Ascending aorta (tissue), 2 donors: ENCODE measurements at places on chromosomes 12 and 14.

- no peak for DNase-seq
Observed at GRCh38 chr14:79699206-79699605, 512.1 kb downstream of the DIO2 start.

GRCh38 chr14:63475761-63476160 is 67.4 kb downstream of the PPP2R5E start:
- no peak for DNase-seq

DNA sequence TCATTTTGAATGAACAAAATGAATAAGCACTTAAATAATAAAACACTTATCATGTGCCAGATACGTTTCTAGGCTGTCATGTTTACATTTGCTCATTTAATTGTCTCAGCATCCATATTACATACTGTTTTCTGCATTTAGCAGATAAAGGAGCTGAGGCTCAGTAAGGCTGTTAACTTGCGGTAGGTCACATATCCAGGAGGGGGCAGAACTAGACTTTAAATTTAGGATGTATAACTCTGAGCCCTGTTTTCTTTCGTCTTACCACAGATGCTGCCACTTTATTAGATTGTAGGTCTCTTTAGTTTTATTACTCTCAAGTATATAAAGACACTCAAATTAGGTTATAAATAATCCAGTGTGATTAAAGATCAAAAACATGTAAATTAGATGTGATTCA is 17.7 kb downstream of the IRAK4 start:
- no peak for DNase-seq

DNA sequence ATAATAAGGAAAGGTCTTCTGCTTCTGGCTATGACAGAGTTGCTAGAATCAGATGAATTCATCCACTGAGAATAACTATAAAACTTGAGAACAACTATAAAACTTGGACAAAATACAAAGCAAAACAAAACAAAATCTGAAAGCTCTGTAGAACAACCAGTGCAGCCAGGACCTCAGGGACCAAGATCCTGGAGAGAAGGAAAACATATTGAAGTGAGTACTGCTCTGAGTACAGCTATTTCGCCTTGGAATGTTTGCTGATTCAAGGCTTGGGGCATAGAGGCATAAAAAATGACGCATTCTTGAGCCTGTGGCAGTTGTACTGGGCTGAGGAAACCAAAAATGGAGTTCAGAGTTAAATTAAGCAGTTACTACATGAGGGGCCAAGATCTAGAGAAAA is 21.7 kb downstream of the FOXA1 start:
- no peak for DNase-seq

DNA sequence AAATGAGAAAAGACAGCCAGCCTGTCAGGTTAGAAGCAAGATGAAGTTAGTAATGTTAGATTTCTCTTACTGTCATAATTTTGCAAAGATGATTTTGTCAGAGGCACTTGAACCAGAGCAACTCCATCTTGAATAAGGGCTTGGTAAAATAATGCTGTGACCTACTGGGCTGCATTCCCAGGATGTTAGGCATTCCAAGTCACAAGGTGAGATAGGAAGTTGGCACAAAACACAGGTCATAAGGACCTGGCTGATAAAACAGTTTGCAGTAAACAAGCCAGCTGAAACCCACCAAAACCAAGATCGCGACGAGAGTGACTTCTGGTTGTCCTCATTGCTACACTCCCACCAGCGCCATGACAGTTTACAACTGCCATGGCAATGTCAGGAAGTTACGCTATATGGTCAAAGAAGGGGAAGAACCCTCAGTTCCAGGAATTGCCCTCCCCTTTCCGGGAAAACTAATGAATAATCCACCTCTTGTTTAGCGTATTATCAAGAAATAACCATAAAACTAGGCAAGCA is 1313.5 kb upstream of the TMEM132C start:
- no peak for DNase-seq

DNA sequence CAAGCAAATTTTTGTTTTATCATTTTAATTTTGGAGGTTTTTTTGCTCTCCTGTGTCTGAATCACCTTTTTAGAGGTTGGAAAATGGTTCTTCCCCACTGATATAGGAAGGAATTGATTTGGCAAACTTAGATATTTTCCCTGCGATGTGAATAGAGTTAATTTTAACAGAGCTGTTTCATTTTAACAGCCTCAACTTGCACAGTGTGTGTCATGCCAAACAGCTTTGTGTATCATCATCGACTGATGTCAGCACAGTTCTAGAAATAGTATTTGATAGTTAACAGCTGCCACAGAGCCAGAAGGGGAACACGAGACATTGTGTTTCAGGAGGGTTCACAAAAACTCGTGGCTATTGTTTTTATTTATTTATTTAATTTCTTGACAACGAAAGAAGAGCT is 243.1 kb upstream of the FOXN3 start:
- no peak for DNase-seq

DNA sequence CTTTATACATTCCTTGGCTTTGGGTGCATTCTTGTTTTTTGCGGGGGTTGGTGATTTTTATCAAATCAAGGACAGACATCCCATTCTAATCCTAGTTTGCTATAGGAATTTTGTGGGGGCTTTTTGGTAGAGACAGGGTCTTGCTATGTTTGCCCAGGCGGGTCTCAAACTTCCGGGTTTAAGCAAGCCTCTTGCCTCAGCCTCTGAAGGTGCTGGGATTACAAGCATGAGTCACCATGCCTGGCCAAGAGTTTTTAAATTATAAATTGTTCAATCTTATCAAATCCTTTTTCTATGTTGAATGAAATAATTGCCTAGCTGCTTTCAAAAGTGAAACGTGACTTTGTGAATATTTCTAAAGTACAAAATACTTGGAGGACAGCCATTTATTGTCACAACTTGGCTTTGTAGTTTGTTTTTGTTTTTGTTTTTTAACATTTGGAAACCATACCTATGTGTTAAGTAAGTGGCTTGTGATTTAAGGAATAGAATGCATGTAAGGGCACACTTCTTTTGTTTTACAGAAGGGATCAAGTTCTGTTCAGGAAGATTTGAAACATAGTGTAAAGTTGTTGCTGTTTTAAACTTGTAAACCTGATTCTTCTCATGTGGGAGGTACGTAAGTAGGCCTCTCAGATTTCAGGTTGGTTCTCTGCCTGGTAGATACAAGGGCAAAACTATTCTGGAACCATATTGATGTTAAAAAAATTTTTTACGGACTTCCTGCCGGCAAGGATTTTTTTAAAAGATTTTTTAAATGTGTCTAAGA is 13.4 kb downstream of the MARK3 start:
- DNase-seq = no peak

DNA sequence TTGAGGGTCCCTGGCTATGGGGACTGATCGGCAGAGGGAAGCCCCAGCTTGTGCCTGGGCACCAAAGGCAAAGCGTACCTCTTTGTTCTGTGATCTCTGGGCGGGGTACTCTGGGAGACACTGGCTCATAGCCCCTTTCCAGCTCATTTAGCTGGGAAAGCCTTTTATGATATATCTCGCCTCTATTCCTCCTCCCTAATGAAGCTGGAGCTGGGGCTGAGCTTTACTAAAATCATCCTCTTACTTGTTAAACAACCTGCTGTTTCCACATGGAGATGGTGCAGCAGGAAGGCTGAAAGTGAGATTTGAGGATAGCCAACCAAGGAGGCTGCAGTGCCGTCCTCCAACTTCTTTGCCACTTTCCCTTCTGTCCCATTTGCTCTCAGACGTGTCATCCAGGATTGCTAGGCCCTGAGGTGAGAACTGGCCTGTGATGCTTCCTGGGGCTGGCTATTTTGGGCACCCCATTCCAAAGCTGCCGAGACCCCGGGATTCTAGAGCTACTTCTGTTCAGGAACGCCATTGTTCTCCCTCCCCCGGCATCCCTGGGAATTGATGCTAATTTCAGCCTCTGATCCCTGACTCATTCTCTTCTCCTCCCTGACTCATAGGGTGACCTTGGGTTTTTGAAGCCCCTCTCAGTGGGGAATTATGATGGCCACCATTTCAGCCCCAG is 16.0 kb downstream of the PDE1B start:
- DNase-seq = no peak

- DNase-seq = no peak
Observed at GRCh38 chr12:88247241-88247643, 105.1 kb downstream of the TMTC3 start.

DNA sequence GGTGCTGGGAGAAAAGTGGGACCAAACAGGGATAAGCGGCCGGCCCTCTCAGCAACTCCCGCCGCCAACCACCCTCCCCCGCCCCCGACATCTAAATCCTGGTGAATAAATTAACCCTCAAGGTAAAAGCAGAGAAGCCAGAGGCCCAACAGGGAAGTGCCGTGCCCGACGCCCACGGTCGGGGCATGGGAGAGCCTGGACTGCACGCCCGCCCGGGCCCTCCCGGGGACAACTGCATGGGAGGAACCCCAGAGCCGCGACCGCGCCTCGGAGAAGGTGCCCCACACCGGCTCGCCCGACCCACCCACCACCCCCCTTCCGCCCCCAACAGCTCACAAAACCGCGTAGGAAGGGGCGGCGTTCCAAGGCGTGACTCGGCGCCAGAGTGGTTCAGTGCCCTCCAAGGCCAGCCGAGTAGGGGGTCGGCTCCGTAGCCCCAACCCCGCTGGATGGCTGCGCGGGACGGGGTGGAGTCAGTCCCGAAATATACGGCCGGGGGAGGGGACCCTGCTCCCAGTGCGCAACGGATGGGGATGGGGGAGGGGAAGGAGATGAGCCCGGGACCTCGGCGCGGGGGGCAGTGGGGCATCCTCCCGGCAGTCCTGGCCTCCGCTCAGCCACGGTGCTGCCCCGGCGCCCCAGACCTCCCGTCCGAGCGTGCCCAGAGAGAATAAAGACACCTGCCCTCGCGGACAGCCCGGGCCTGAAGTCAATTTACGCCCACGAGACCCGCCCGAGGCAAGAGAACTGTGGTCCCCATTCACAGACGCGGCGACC is 732 bp downstream of the SLC25A29 start:
- no peak for DNase-seq

DNA sequence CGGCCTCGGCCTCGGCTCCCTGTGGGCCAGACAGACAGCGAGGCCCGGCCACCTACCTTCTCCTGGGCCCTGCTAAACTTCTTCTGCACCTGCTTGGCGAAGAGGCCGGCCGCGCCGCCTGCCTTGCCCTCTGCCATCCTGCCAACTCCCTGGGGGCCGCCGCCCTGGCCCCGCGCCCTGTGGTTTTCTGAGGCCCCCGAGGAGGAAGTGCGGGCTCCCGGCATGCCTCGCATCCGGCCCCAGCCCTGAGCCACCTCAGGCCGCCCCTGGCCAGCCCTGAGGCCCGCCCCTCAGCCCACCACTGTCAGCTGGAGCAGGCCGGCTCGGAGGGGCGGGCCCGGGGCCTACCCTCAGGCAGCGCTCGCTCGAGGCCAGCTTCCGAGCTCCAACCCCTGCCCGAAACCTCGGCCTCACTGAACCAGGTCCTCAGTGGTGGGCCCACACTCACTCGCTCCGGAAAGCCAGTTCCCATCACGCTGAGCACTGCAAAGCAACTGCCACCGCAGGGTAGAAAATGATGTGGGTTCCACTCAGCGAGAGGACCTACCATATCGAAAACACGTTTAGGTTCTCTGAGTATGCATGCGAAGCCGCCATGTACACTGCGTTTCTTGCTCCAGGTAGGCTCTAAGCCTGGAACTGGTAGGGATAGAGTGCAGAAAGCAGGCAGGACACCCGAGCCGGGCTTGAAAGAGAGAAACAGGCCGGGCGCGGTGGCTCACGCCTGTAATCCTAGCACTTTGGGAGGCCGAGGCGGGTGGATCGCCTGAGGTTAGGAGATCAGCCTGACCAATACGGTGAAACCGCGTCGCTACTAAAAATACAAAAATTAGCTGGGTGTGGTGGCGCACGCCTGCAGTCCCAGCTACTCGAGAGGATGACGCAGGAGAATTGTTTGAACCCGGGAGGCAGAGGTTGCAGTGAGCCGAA is at the start of gene BIN2:
Gene BIN2 (minus strand): TSS at position 209 of the 930 bp plus-strand sequence. CDS start 72 bp downstream, at position 137.
- peak; percentile 19 for DNase-seq

- DNase-seq = no peak
Observed at GRCh38 chr14:37903343-37904191, 304.1 kb upstream of the SSTR1 start.

DNA sequence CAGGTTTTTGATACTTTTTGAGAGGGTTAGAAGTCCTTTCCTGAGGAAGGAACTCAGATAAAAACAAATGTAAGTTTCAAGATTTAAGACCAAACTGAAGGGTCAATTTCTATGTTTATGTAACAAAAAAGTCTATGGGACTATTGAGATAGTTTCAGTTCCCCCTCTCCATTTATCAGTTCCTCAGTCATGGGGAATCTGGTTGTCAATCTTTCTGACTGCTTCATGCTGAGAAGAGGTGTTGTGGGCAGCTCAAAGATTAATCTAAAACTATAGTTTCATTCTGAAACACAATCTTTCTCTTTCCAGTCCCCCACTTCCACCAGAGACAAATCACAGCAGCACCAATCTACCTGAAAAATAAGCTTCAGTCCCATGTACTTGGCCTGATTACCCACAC is 93.7 kb downstream of the KCNMB4 start:
- no peak for DNase-seq

DNA sequence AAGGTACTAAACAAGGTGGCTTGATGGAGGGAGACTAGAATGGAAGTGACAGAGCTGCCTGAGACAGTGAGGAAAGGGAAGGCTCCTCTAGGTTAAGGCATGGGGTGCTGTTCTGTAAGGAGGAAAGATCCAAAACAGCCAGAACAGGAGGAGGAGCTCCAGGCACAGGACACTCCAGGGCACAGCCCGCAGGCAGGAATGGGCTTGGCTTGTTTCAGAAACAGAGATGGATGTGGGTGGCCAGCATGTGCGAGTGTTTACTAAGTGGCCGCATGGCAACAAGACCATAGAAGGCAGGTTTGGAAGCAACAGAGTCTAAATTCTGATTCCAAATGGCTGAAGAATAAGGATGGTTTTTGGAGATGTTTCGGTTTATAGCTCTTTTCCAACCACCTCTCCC is 889.1 kb downstream of the AACS start:
- no peak for DNase-seq

GRCh38 chr12:47216150-47216677 is 136.5 kb upstream of the AMIGO2 start:
- DNase-seq = no peak

GRCh38 chr12:81403348-81403747 is 325.5 kb downstream of the ACSS3 start:
- no peak for DNase-seq

GRCh38 chr12:96419576-96420276 is 19.5 kb upstream of the CDK17 start:
- no peak for DNase-seq

DNA sequence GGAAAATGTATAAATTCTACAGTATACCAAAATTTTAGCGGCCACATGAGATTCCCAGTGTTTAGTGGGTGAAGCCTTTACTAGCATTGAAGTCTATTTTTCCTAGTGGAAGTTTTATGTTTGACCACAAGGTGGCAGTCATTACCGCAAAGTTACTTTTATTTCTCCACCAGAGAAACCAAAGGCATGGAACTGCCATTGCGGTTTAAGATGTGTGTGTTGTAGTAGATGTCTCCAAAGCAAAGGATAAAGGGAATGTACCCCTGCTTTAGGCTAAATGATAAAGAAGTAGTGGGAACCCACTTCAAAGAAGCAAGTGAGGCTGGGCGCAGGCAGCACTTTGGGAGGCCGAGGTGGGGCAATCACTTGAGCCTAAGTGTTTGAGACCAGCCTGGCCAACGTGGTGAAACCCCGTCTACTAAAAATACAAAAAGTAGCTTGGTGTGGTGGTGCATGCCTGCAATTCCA is 140.5 kb downstream of the PRKCH start:
- no peak for DNase-seq

GRCh38 chr12:5437182-5437583 is 5.3 kb downstream of the NTF3 start:
- DNase-seq = no peak
